MM.1S (cell line): ENCODE measurements at places on chromosomes 2 and 18.

DNA sequence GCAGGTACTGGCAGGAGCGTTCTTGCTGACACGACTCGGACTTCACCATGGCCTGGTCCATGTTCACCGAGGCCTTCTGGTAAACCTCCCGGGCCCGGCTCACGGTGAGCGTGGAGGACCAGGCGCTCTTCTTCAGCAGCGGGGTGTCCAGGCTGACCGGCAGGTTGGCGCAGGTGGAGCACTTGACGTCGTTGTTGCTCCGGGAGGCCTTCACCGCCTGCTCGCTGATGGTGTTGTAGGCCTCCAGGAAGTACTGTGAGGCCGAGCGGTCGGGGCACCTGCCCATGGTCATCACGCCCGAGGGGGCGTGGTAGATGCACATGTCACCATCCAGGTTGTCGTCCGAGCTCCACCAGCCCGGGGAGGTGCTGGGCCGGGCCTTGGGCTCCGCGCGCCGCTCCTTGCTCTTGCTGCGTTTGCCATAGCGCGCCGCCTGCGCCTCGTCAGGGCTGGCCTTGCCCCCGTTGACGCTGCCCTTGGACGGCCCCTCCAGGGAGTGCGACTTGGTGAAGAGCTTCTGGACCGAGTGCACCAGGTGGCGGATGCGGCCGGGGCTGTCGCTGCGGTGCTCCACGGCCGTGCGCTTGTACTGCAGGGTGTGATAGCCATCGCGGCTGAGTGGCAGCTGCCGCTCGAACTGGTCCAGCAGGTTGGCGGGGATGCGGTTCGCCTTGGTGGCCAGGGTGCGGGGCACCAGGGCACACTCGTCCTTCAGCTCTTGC, 429.3 kb downstream of the TGIF1 start:
- no peak overlapping the region for H3K4me3 ChIP-seq
- H3K27me3 ChIP-seq, result no peaks in the 10 kb centered on the region
- H3K36me3 ChIP-seq, result no peaks in the 10 kb centered on the region
- no peak overlapping the region for H3K27ac ChIP-seq
- H3K4me1 ChIP-seq, result no peaks in the 10 kb centered on the region

DNA sequence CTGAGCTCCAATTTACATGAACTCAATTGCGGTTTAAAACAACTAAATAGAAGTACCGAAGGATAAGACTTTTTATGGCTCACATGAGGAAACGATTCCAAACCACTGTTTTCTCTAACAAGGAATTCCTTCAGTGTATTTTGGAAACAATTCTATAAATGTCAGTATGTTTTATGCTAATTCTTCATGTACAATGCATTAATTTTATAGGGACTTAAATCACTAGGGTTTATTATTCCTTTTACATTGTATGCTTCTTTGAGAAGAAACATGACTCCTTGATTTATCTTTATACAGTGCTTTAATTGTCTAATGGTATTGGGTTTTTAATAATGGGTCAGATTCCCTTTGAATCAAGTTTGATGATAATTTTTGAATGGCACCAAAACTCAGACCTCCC, 566.8 kb downstream of the EPHA4 start:
- no peaks in the 10 kb centered on the region for H3K27me3 ChIP-seq
- no peak overlapping the region for H3K27ac ChIP-seq
- no peaks in the 10 kb centered on the region for H3K4me1 ChIP-seq
- DNase-seq, result no peak
- H3K36me3 ChIP-seq, result no peaks in the 10 kb centered on the region

GRCh38 chr18:12862874-12863482, 21.1 kb downstream of the PTPN2 start:
- peak overlapping the region; percentile 60; the same call in 1 of the 2 replicates for H3K27ac ChIP-seq
- peaks cover 47% of the 10 kb centered on the region for H3K4me1 ChIP-seq
- no peaks in the 10 kb centered on the region for H3K36me3 ChIP-seq
- DNase-seq, result no peak
- no peak overlapping the region for H3K4me3 ChIP-seq

DNA sequence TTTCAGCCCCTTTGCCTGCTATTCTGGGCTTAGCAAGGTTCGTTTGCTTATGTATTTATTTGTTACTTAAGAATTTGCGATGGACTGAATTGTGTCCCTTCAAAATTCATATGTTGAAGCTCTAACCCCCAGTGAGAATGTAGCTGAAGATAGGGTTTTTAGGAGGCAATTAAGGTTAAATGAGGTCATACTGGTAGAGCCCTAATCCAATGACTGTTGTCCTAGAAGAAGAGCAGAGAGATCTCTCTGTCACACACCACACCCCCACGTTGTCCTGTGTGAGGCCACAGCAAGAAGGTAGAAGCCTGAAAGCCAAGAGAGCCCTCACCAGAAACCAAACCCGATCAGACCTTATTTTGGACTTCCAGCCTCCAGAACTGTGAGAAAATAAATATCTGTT, 66.7 kb downstream of the KIAA1328 start:
- no peak overlapping the region for H3K27ac ChIP-seq
- no peak overlapping the region for H3K4me3 ChIP-seq
- no peaks in the 10 kb centered on the region for H3K27me3 ChIP-seq

DNA sequence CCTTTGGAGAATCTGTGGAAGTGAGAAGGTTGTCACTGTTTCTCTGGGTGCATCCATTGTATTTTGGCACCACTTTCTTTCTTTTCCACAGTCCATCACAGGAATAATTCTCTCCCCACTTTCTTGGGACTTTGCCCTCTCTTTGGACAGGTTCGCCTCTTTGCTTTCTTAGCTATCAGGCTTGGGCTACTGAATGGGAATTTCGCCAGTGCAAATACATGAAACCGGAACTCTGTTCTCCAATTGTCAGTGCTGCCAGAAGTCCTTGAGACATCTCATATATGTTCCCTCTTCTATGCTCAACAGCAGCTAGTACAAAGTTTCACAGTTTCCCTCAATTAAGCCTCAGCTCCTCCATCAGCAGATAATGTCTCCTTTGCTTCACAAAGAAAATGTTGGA, 76.2 kb downstream of the NABP1 start:
- no peak for DNase-seq
- peaks cover 4% of the 10 kb centered on the region for H3K4me1 ChIP-seq
- H3K4me3 ChIP-seq, result no peak overlapping the region
- H3K27me3 ChIP-seq, result no peaks in the 10 kb centered on the region
- H3K36me3 ChIP-seq, result no peaks in the 10 kb centered on the region

DNA sequence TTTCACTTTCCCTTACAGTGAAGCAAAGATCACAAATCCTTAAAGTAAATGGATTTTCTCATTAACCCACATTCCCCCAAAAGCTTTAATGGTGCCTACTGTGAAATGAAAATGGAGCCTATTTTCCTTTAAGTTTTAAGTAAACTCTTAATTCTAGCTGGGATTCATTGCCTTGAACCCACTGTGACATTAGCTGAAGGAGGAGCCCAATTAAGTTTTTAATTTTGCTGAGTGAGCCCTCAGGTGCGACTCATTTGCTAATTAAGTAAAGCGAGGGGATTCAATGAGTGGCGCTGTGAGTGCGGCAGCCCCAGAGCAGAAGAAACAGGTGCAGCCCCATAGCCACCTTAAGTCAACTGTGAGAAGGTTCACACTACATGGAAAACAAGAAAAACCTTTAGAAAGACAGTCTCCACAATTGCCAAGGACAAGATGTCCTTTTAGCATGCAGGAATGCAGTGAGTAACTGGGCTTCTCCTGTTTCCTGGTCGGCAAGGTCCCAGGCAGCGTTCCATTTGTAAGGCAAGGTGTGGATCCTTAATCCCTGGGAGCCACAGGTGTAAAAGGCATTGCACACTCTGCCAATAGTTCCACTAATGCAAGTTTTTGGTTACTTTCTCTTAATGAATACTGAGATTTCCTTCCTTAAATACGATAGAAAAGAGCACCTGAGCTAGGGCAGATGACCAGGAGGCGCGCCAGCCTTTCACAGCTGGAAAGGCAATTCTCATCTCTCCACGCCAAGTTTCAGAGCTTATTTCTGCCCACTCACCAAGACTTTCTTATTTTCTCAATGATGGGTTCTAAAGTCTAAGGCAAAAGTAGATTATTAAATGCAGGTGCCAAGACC, 87.7 kb downstream of the TMEM18 start:
- H3K4me1 ChIP-seq, result no peaks in the 10 kb centered on the region
- no peak overlapping the region for H3K27ac ChIP-seq
- H3K36me3 ChIP-seq, result no peaks in the 10 kb centered on the region
- no peaks in the 10 kb centered on the region; the same call in 1 of the 2 replicates for H3K27me3 ChIP-seq

DNA sequence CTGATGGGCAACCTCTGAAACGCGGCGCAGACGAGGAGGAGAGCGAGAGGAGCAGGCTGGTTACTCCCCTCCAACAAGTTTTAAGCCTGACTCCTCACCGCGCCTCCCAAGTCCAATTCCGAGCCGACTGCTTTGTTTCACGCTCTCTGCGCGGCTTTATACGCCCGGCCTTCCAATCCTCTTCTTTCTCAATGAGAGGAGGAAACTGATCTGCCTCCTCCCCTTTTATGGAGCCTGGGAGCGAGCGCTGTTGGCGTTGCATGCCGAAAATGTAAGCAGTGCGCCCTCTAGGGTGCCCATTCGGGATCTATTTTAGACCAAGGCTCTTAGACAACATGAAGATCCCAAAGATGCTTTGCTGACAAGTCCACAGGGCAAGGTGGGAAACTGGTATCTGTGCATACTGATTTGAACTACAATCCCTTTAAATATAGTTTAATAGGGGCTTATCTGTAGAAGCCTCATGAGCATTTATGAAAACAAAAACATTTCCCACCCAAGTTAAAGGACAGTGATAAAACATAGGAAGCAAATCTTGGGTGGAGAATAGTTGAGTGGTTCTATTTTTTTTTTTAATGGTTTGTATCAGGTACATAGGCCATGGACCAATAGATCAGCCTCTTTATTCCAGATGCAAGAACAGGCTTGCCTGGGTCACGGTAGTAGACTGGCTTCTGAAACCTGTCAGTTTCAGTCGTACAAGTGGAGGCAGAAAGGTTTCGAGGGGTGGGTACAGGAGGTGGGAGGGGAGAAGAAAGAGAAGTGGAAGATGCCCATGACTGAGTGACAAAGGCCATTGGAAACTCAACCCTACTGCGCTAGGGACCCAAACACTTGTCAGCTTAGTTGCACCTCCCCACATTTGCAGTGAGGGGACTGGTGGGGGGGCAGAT, at the start of gene RND3:
Gene RND3 (minus strand): TSS at position 131 of the 893 bp plus-strand sequence. CDS start 250 bp downstream, outside the sequence.
- peak; percentile 92 for DNase-seq
- peak within 1 kb of the TSS; percentile 53; the same call in 1 of the 2 replicates for H3K27ac ChIP-seq
- peaks cover 8% of the 10 kb centered on the region for H3K4me1 ChIP-seq
- H3K27me3 ChIP-seq, result no peaks in the 10 kb centered on the region

- DNase-seq, result no peak
- no peak overlapping the region for H3K4me3 ChIP-seq
- H3K27ac ChIP-seq, result no peak overlapping the region
- no peaks in the 10 kb centered on the region for H3K4me1 ChIP-seq
- no peaks in the 10 kb centered on the region for H3K27me3 ChIP-seq
Observed at GRCh38 chr2:226664140-226664539, 135.5 kb downstream of the IRS1 start.

DNA sequence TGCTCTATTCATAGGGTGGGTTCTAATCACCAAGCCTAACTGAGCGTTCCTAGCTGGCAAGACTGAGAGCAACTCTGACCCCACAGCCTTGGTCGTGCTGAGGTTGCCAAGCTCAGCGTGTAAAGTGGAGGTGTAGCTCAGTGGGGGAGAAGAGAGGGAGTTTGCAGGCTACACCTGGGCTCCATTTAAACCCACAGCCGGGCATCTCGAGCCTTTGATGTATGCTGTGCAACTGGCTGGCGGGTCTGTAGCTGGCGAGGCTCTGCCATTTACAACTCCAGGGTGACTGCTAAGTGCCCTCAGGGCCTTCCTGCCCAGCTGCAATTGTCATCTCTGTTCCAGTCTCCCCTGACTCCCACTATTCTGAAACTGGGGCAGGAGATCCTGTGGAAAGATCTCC, 20.0 kb upstream of the CHRNA1 start:
- DNase-seq, result no peak
- no peaks in the 10 kb centered on the region for H3K27me3 ChIP-seq
- H3K4me3 ChIP-seq, result no peak overlapping the region

DNA sequence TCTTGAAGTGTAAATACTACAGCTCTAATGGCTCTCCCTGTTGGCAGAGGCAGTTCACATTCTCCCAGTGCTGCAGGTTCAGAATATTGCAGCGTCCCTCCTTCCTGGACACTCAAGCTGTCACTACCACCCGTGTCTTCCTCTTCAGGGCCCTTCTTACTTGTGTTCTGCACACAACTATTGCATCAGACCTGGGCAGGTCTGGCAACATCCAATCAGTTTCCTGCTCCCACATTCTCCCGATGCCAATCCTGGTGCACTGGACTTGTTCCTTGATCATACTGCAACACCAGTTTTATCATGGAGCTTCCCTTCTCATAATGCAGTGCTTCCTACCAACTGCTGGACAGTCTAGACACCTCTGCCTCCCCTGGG, 161.5 kb downstream of the CAPN13 start:
- H3K36me3 ChIP-seq, result no peaks in the 10 kb centered on the region
- H3K4me1 ChIP-seq, result peaks cover 6% of the 10 kb centered on the region; the same call in 1 of the 2 replicates
- no peaks in the 10 kb centered on the region for H3K27me3 ChIP-seq
- no peak overlapping the region for H3K27ac ChIP-seq
- H3K4me3 ChIP-seq, result no peak overlapping the region

GRCh38 chr18:34866310-34866709, 156.2 kb downstream of the DTNA start:
- no peak overlapping the region for H3K4me3 ChIP-seq
- H3K27ac ChIP-seq, result no peak overlapping the region
- H3K4me1 ChIP-seq, result no peaks in the 10 kb centered on the region; the same call in 1 of the 2 replicates
- no peaks in the 10 kb centered on the region for H3K27me3 ChIP-seq

DNA sequence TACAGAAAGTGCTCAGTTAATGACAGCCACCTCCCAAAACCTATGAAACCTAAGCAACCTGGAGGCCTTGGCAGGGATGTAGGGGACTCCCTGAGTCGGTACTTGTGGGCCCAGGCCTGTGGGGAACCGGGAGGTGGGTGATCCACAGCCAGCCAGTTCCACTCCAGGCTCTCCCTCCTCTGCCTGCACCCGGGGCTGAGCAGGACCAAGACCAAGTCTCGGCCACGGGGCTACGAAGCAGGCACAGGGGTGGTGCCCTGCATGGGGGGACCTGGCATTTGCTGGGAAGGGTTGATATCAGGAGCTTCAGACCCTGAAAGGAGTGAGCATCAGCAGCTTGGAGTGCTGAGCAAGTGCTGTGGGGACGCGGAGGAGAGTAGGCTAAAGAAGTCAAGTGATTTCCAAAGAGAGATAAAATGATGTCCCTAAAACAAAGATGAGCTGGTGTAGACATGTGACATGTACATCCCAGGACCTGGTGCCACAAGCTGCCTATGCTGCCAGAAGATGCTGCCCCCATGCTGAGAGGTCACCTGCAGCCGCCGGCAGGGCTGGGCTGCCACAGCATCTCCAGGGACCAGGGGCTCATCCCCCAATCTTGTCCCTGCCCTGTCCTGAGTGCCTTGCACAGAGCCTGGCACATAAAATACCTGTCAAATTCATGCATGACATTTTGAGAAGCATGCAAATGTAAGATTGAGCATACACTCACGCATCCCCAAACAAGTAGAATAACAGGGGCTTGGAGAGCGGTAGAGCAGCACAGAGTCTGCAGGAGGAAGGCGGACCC, 21.5 kb downstream of the KCNIP3 start:
- peaks cover 10% of the 10 kb centered on the region; the same call in 1 of the 2 replicates for H3K27me3 ChIP-seq
- no peak overlapping the region for H3K4me3 ChIP-seq
- H3K27ac ChIP-seq, result no peak overlapping the region
- no peaks in the 10 kb centered on the region for H3K36me3 ChIP-seq
- no peak for DNase-seq
- no peaks in the 10 kb centered on the region for H3K4me1 ChIP-seq
